ENCODE measurements at places on chromosomes 11 and 22.

- no peak for DNase-seq
Observed at GRCh38 chr11:65266210-65266609, 4.4 kb downstream of the POLA2 start.

- DNase-seq: no peak
Observed at GRCh38 chr11:110529043-110529442, 99.3 kb downstream of the FDX1 start.

GRCh38 chr22:41915035-41915785 is at the start of gene SHISA8:
Gene SHISA8 (minus strand): TSS chr22:41915074. CDS start chr22:41914667, 407 bp downstream.
- peak; percentile 71 for DNase-seq

DNA sequence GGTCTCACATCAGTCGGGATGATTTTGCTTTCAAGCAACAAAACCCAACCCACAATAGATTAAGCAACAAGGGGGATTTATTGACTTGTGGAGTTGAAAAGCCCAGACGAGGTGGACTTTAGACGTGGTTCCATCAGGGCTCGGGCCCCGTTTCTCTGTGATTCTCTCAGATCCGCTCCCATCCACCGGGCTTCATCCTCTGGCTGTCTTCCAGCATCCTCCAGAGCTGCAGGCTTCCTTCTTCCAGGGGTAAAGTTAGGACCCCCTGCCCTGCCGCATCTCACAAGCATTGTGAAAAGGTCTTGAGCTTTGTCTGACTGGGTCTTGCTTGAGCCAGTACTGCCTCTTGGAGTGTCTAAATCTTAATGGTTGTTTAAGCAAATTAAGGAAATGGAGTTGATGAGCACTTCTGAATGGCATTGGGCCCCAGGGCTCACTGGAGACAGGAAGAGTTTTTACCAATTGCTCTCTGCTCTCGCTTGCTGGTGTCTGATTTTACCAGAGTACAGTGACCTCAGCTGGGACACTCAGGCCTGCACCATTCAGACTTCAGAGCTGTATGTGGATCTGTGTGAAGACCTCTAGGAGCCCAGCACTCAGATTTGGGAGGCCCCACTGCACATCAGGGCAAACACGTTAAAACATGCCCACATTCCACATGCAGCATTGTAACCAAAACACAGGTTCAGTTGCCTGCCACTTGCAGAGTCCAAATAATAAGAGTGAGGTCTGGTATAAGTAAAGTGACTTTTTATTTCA is 13.5 kb upstream of the FTH1 start:
- no peak for DNase-seq

- no peak for DNase-seq
Observed at GRCh38 chr11:112963368-112963955, 2.2 kb downstream of the NCAM1 start.

DNA sequence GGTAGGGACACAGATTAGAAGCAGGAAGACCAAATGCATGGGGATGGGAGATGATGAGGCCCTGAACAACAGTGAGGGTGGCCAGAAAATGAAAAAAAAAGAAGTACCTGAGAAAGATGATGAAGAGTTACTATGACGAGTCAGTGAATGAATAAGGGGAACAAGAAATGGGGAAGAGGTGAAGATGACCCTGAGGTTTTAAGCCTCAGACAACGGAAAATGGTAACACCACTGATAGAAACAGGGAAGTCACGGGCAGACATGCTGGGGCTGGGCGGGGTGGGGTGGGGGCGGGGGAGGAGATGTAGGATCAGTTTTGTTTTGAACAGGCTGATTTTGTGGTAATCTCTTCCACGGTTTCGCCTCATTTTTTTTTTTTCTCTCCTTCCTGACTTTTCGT is 205.1 kb upstream of the CADM1 start:
- no peak for DNase-seq

DNA sequence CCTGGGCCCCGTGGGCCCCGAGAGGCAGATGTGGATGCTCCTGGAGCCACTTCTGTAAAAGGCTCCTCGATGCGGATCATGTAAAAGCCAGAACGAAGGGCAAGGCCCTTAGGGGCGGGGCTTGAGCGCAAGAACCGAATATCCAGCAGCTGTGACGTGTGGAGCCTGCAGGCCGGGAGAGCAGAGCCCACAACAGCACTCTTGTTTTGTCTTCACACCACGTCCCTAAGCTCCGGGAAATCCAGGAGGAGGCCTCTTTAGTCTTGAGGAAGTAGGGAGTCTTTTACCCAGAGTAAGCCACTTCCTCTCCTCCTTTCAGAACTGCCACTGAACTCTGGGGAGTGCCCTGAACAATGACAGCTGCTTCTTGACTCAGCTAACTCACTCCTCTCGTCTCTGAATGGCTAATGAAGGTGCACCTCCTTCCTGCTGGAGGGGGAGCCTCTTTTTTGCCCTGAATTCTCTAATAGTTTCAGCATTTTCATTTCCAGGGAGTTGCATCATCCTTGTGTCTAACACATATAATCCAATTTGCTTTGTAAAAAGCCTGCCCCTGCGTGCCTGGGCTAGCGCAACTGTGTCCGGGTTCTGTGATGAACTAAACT is 12.5 kb downstream of the L3MBTL2 start:
- DNase-seq: peak; percentile 84

GRCh38 chr11:29119116-29119515 is 897.7 kb downstream of the KCNA4 start:
- no peak for DNase-seq

- DNase-seq: no peak
Observed at GRCh38 chr11:9310485-9311090, 3.8 kb downstream of the TMEM41B start.

GRCh38 chr11:35662061-35662648 is 420 bp upstream of the TRIM44 start:
- no peak for DNase-seq

- DNase-seq: no peak
Observed at GRCh38 chr11:80980227-80980626, 1539.4 kb upstream of the TENM4 start.

- DNase-seq: no peak
Observed at GRCh38 chr22:35684270-35684700, 33.4 kb upstream of the APOL5 start.

- DNase-seq: no peak
Observed at GRCh38 chr11:128666397-128666796, 27.5 kb upstream of the FLI1 start.

- no peak for DNase-seq
Observed at GRCh38 chr11:124193221-124194010, 10.3 kb downstream of the OR10D3 start.

Data from ovary (tissue), 10 donors.